ENCODE measurements at places on chromosomes 12 and 14. TPM values are rescaled to one million over a fixed set of nuclear protein-coding genes. Genes with fewer than 3 reads are reported as not detected.

The NELL2 gene
- total RNA-seq = 12.8 TPM

The CLEC1B gene
- total RNA-seq = not detected

The KCNMB4 gene
- total RNA-seq = 1.3 TPM

The PLEKHG7 gene
- not detected for total RNA-seq

The EEF1AKMT3 gene
- 11.5 TPM for total RNA-seq

The SLC4A8 gene
- 2.2 TPM for total RNA-seq

The LRIG3 gene
- not detected for total RNA-seq

The SLC22A17 gene
- total RNA-seq = 2.2 TPM

The TCTN2 gene
- total RNA-seq = 5.6 TPM

The PTCSC3 gene
- not detected for total RNA-seq

The TAS2R20 gene
- 1.9 TPM for total RNA-seq

The PCED1B gene
- 107 TPM for total RNA-seq

The HNRNPC gene
- total RNA-seq = 984 TPM

The SAMD15 gene
- total RNA-seq = 0.22 TPM

The SPRYD3 gene
- 28.8 TPM for total RNA-seq

The PHLDA1 gene
- total RNA-seq = 23.3 TPM

The SCN8A gene
- 1.2 TPM for total RNA-seq

The KRT73 gene
- total RNA-seq = not detected
